Activated naive CD4-positive, alpha-beta T cell treated with anti-CD3 and anti-CD28 coated beads for 36 hours (primary cell): ENCODE measurements at places on chromosomes 7 and 10. TPM values are rescaled to one million over a fixed set of nuclear protein-coding genes. Genes with fewer than 3 reads are reported as not detected.

DNA sequence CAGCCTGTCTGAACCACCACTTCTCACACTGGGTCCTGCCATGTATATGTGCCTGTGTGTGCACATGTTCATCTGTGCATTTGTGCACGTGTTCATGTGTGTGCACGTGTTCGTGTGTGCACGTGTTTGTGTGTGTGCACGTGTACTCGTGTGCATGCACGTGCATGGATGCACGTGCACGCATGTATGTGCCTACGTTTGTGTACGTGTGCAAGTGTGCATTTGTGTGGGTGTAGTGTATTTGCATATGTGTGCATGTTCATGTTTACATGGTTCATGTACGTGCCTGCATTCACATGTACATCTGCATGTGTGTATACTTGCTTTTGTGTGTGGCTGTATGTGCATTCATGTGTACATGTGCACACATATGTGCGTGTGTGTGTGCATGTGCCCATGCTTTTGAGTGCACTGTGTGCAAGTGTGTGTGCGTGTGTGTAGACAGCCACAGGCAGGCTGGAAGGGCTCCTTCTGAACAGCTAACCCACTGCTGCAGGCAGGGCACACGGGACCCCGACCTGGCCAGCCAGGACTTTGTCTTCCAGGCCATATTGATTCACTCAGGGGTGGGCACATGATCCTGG, 28.2 kb downstream of the SLC29A4 start:
- DNase-seq = no peak

GRCh38 chr7:34061149-34061548, 155.8 kb downstream of the BMPER start:
- DNase-seq = no peak

DNA sequence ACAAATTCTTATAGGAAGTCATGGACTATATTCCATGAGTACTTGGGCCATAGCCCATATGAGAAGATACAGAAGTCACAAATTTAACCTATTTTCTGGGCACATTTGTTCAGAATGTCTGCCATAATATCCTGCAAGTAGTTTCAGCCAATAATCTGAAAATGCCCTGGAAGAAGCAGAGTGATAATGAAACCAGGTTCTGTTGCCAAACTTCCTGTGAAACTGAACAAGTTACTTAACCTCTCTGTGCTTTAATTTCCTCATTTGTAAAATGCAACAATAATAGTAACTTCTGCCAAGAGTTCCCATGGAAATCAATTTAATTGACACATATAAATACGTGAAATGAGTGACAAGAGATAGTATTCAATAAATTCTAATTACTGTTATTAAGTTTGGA, 88.8 kb downstream of the SEMA3C start:
- no peak for DNase-seq

DNA sequence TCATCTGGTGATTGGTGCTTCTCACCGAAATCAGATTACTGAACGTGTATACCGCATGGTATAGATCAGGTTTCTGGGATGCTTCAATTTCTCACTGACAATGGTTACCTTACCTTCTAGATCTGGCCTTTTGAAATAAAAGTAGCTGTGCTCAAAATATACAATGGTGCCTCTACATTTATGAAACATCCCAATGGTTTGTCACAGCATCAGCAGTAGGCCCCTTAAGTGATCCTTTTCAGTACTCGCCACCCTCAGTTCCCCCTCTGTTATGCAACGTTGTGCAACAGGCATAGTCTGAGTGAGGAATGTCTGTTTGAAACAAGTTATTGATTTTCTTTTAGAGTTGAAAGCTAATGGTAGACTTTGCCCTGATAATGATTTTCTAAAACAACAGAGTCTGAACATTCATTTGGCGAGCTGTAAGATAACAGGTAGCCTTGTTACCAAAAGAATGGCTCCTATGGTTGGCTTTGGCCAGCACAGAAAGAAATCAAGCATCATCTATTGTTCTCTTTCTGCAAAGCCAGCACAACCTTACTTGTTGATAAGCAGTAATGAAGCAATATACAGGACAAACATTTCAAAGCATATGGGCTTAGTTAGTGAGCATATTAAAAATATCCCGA, 693.9 kb downstream of the PARD3 start:
- DNase-seq = no peak

DNA sequence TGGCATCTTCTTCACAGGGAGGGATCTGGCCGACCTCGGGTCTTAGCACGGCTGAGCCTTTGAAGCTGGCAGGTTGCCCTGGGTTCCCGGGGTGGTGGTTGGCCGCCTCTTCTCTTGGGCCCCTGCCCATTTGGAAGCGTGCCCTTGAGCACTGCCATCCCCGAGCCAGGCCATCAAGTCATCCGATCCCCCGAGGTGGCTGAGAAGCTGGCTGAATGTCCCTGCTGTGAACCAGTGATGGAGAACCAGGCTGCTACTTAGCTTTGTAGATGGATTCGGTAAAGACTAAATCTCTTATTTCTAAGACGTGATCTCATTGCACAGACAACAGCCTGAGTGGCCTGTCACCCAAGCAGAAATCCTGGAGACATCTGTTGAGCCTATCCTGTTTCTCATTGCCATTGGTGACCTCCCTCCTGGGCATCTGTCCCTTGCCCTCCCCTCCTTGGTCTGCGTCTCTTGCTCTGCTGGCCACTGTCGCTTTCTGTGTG, 74.3 kb downstream of the GRK5 start:
- DNase-seq = no peak

The SEMA3D gene
- total RNA-seq = not detected

The GARIN1A gene
- not detected for total RNA-seq

The SAP25 gene
- 15.7 TPM for total RNA-seq

The NXPH1 gene
- not detected for total RNA-seq
